ENCODE measurements at places on chromosomes 16 and 17. TPM values are rescaled to one million over a fixed set of nuclear protein-coding genes. Genes with fewer than 3 reads are reported as not detected.
A peak's percentile ranks its signal among the peaks of the same experiment; 100 is the strongest.

DNA sequence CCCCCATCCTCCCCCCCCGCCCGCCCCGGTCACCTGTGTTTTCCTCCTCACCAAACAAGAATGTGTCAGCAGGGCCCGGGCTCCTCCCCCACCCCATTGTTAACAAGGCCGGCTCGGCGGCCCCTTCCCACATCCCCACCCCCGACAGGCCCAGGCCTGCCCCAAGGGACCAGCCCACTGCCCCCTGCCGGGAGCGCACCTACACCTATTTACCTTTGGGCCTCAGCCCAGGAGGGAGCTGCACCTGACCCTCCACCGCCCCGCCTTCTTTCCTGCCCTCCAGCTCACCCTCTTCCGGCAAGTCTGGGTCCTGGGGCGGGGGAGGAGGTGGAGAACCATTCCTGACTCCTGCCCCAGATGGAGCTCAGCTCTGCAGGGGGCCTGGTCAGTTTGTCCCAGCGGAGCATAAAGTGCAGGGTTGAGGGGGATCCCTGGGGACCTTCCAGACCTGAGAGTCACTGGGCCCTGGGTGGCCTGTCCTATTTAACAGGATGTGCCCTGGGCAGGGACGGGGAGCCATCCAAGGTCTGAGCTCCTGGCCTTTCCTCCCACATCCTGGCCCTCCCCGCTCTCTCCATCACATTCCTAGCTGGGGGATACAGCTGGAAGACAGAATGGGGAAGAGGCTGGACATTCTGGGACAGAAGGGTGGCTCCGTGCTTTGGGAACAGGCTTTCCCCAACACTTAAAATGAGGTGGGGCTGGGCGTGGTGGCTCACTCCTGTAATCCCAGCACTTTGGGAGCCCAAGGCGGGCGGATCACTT is 8.3 kb downstream of the FOXJ1 start:
- no peak for DNase-seq

DNA sequence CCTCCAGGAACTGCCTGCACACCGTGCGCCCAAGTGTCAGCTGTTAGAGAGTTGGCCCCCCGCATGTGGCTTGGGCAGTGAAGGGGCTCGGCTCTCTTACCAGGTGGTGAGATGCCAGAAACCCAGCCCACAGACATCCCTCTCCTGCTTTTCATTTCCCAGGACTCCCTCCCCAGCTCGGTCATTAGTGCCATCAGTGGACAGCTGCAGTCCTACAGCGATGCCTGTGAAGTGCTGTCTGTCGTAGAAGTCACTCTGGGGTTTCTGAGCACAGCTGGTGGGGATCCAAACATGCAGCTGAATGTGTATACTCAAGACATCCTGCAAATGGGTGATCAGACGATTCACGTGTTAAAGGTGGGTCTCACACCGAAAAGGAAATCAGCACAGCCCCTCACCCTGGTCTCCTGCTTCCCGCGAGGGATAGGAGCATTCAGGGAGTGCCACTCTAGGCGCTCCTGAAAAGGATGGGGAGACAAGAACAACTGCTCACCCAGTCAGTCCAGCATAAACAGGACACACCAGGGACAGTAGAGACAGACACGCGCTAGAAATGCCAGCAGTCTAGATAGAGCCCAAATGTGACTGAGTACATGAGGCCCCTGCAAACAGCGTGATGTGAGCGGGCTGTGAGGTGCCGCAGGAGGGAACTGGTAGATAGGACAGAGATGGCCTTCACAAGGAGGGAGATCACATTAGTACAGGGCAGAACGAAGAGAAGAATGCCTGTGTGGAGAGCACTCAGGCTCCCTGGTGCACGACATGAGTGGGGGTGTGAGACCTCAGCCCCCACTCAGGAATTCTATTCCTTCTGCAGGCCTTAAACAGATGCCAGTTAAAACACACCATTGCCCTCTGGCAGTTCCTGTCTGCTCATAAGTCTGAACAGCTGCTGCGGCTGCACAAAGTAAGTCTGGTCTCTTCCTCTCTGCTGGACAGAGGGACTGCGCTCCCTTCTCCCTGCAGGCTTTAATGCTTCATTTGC is 25.7 kb upstream of the ENDOV start:
- DNase-seq = no peak

- no peak for DNase-seq
Measured at GRCh38 chr16:57406881-57407280, 2.3 kb downstream of the CCL17 start.

GRCh38 chr16:21083729-21084268 is 66.8 kb downstream of the DNAH3 start:
- peak; percentile 51 for DNase-seq

GRCh38 chr17:39687101-39687545 is 734 bp downstream of the PGAP3 start:
- no peak for DNase-seq

DNA sequence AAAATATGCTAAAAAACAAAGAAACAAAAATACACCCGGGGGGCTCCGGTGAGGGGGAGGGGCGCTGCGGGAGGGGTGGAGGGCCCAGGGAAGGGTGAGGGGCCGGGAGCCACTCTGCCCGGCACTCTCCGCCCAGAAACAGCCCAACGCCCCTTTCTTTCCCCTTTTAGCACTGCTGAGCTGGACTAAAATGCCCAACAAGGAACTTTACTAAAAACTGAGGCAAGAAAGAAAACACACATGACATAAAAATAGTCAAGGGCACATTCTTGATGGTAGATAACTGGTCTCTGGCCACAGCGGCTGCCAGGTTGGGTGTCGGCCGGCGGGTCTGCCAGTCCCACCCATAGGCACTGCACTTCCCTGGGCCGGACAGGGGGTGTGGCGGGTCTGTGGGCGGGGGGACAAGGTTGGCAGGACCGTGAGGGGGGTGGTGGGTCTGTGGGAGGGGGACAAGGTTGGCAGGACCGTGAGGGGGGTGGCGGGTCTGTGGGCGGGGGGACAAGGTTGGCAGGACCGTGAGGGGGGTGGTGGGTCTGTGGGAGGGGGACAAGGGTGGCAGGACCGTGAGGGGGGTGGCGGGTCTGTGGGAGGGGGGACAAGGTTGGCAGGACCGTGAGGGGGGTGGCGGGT is 20.9 kb downstream of the METRNL start:
- no peak for DNase-seq

GRCh38 chr16:56336071-56336688 is 89.2 kb downstream of the AMFR start:
- no peak for DNase-seq

DNA sequence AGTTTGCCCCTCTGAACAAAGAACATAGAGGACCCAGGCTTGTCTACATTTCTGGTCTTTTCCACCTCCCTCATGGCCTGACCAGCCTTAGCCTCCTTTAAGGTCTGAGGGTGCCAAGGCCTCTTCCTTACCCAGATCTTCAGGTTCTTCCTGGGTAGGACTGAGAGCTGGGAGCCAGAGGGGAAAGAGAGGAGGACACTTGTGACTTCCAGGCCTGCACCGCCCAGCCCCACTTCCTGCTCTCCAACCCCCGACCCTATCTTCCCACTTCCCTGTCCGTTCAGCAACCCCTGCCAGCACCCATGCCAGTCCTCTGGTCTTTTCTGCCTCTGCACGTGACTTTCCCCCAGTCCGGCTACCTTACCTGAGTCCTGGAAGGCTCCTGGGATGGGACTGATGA is 534 bp downstream of the PRSS36 start:
- no peak for DNase-seq

DNA sequence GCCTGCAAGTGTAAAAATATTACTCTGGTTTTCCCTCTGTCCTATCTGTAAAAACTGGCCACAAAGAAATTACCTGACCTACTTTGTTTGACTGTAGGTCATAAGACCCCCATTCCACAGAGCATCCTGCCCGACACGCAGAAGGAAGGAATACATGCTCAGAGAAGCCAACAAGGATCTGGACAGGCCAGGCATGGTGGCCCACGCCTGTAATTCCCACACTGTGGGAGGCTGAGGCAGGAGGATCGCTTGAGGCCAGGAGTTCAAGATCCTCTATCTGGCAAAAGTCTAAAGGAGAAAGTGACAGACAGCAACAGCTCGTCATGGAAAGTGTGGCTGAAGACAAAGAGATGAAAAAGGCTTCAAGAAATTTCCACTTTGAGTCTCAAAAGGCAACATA is 78.2 kb upstream of the RNU2-1 start:
- DNase-seq = no peak

GRCh38 chr16:85425074-85425662 is 188.0 kb upstream of the GSE1 start:
- no peak for DNase-seq

- DNase-seq = peak; percentile 39
Measured at GRCh38 chr17:48382989-48383388, 47.0 kb downstream of the SKAP1 start.

- DNase-seq = no peak
Measured at GRCh38 chr16:73093146-73094144, 45.5 kb upstream of the ZFHX3 start.

DNA sequence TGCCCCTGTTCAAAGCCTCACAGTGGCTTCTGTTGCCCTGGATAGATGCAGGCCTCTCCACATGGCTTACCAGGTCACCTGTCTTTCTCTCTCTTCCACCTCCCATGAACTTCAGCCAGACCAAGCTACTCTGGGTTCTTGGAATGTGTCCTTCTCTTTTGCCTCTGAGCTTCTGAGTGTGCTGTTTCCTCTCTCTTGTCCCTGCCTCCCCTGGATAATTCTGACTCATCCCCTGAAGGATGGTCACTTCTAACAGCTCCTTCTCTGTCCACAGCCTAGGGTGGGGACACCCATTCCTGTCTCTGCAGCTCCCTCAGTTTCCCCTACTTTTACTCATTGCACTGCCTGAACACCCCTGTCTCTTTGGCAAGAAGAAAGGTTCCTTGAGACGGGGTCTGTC is 2.9 kb downstream of the GUCY2D start:
- DNase-seq = no peak

DNA sequence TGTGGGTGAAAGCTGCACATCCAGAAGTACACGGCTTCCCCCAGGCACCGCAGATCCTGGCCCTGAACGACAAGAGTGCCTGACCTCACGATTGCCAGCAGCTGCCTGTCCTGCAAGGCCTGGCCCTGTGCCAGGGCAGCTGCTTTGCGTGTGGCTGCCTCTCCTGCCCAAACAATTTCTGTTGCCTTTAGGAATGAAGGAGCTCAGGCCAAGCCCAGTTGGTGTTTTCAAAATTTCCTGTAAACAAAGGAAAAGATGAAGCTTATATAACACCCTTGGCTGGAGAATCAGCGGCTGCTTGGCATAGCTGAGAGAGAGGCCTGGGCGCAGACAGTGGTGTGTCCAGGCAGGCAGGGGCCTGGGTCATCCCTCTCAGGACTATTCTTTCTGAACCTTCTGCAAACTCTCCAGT is 11.7 kb upstream of the SLC47A2 start:
- DNase-seq = no peak

- no peak for DNase-seq
Measured at GRCh38 chr17:12415031-12415430, 250.7 kb upstream of the MYOCD start.

- DNase-seq = no peak
Measured at GRCh38 chr17:81991684-81992305, 14.4 kb downstream of the ASPSCR1 start.

- no peak for DNase-seq
Measured at GRCh38 chr17:17206124-17206912, at the start of gene PLD6. PLD6 (minus strand) TSS chr17:17206333; CDS start chr17:17206286, 47 bp downstream.

GRCh38 chr16:4706871-4707270 is 13.5 kb downstream of the NUDT16L1 start:
- no peak for DNase-seq

GRCh38 chr17:30389756-30390300 is 11.1 kb downstream of the CPD start:
- no peak for DNase-seq

- DNase-seq = peak; percentile 11
Measured at GRCh38 chr17:30476726-30477082, 504 bp upstream of the GOSR1 start.

GRCh38 chr17:948284-948852 is 31.2 kb downstream of the NXN start:
- DNase-seq = no peak

- peak; percentile 89 for DNase-seq
Measured at GRCh38 chr16:228852-229730, at the start of gene LUC7L. LUC7L (minus strand) TSS chr16:229449; CDS start chr16:229339, 110 bp downstream.

DNA sequence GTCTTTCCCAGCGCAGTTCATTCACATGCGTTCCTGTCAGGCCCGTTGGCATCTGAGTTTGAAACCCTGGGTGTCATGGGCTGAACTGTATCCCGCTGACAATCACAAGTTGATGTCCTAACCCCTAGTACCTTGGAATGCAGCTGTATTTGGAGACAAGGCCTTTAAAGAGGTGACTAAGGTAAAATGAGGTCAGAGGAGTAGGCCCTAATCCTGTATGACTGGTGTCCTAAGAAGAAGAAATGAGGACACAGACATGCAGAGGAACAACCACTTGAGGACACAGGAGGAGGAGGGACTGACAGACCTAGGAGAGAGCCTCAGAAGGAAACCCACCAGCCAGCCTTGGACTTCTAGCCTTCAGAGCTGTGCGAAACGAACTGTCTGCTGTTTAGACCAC is 33.1 kb downstream of the TRPV2 start:
- DNase-seq = no peak

- DNase-seq = peak; percentile 48
Measured at GRCh38 chr17:4142107-4142900, 526 bp downstream of the ZZEF1 start.

GRCh38 chr17:28960256-28961061 is 9.1 kb upstream of the PHF12 start:
- DNase-seq = no peak

DNA sequence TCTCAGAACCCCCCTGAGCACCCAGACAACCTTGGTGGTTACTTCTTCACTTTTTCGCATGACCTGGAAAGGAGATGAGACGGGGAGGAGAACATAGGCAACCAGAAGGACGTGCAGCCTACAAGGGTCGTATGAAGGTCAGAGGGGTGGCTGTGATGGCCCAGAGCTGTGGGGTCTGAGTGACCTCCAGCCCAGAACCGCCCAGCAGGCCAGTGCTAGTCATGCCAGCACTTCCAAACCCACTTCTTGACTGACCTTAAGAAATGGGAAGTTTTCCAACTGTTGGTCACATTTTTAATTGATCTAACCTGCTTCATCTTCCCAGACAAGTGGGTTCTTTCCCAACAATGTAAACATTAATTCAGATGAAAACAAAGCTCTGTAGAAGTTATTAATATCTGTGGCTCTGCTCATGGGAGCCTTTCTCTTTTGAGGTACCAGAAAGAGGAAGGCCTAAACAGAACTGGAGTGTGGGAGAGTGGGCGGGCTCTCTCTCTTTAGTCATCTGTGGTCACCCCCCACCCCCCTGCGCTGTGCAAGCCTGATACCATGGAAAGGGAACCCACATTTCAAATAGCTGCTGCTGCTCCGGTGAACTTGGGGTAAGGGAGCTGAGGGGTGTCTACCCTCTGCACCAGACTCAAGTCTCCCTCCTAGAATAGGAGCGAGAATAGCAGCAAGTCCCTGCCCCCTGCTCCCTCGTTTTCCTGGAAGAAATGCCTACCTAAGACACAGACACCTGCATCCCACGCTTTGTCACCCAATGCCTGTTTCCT is 101.6 kb downstream of the RAB11FIP4 start:
- no peak for DNase-seq

Gene IRF8
- total RNA-seq = 210 TPM

Gene NPIPB4
- 436 TPM for total RNA-seq

Gene KLHL10
- not detected for total RNA-seq

Gene TMIGD1
- total RNA-seq = not detected

Gene ZNF830
- total RNA-seq = 25.5 TPM

Gene NAGPA
- 14.6 TPM for total RNA-seq

Gene TEX14
- total RNA-seq = 2.3 TPM

Gene CDC27
- total RNA-seq = 164 TPM

Gene RABEP2
- total RNA-seq = 84.2 TPM

Gene PLCG2
- total RNA-seq = 485 TPM

Gene RAB37
- 12.7 TPM for total RNA-seq

Gene C16orf96
- 0.27 TPM for total RNA-seq

Gene KRT23
- total RNA-seq = not detected

Gene TP53TG3
- not detected for total RNA-seq

Gene TEDC2
- 56.0 TPM for total RNA-seq

Gene GAST
- total RNA-seq = not detected

Gene HSF4
- total RNA-seq = 17.0 TPM

Data from OCI-LY7 (cell line).